ENCODE measurements at places on chromosomes 16 and 17.

- no peak for DNase-seq
Measured at GRCh38 chr16:25006504-25007056, 8.6 kb downstream of the ARHGAP17 start.

- no peak for DNase-seq
Measured at GRCh38 chr16:6728381-6728780, 604.3 kb upstream of the RBFOX1 start.

DNA sequence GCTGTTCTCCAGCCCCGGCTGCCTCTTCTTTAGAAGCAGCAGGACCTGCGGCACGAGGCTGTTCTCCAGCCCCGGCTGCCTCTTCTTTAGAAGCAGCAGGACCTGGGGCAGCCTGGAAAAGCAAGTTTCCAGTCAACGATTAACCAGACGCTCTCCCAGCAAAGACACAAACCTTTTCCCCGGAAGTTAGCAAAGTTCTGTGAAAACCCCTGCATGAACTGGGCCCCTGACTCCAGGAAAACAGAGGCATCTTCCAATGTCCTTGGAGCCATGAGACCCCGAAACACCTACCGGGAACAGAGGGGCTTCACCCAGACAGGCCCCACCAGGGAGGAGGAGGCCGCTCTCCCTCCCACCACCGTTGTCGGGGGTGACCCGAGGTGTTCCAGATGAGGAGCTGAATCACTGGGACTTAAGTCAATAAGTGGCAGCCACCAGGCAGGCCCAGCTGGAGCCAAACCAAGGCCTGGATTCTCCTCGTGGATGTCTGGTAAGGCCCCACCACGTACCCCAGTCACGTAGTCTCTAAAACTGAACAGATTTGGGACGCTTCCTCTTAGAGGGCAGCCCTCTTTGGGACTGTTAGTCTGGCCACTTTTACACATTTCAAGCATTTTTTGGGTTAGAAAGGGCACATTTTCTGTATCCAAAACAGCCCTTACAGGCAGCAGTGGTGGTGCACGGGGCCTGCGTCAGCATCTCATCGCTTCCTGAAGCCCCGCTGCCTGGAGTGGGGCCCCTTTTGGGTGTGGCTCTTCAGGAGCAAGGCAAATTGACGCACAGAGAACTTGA is at the start of gene RPH3AL:
Gene RPH3AL (minus strand): TSS at position 387 of the 792 bp plus-strand sequence. CDS start 25,264 bp downstream, outside the sequence.
- no peak for DNase-seq

DNA sequence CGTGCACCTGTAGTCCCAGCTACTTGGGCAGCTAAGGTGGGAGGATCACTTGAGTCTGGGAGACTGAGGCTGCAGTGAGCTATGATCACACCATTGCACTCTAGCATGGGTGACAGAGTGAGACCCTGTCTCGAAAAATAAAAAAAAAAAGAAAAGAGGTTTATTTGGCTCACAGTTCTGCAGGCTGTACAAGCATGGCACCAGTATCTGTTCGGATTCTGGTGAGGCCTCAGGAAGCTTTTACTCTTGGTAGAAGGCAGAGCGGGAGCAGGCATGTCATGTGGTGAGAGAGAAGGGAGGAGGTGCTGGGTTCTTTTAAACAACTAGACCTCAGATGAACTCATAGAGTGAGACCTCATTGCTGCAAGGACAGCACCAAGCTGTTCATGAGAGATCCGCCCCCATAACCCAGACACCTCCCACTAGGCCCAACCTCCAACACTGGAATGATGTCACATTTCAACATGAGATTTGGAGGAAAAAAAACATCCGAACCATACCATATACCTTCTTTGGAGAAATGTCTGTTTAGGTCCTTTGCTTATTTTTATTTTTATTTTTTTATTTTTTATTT is 10.3 kb upstream of the RMI2 start:
- no peak for DNase-seq

DNA sequence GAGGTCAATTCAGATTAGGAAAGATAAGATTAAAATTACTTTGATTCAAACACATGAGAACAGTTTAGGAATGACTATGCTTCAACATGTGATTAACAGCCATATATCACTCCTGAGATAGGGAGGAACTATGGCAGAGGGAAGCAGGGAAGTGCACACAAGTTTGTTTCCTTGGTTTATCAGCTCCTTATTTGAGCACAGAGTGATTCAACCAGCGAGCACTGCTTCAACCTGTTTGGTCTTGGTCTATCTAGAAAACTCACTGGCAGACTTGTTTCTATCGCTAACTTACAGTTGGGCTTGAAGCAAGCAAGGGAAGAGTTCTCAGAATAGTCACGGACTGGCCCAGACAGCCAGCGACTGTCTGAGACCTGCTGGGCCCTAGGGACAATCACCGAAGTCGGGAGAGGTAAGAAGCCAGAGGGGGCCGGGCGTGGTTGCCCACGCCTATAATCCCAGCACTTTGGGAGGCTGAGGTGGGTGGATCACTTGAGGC is 23.5 kb downstream of the TUBG1 start:
- DNase-seq, result no peak

DNA sequence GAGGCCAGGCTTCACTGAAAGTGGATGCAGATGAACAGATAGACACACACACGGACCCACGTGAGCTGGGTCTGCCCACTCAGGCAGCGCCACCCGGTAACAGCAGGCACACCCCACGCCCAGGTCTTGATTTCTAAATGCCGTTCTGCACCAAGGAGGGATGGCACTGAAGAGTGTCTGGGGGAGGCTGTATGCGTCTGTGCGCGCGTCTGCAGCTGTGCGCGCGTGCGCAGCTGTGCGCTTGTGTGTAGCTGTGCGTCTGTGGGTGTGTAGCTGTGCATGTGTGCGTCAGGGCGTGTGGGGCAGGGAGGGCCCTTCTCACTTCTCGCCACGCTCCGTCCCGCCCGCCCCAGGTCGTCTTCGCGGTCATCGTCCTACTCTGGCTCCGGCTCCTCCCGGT is 15.5 kb upstream of the IL17C start:
- no peak for DNase-seq

DNA sequence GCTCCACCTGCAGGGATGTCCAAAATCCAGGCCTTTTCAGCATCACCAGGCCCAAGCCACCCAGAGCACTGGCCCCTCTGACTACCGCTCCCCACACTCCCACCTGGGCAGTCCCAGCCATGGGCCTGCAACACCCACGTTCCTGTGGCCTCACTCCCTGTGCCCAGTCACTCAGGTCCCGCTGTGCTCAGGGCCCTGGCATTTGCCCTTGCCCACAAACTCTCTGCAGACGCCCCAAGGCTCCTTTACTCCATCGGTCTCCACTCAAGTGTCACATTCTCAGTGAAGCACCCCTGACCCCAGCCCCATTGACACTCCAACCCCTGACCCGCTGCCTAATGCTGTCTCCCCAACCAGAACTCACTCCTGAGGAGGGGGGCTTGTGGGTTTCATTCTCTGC is 23.6 kb downstream of the MPG start:
- DNase-seq, result no peak

DNA sequence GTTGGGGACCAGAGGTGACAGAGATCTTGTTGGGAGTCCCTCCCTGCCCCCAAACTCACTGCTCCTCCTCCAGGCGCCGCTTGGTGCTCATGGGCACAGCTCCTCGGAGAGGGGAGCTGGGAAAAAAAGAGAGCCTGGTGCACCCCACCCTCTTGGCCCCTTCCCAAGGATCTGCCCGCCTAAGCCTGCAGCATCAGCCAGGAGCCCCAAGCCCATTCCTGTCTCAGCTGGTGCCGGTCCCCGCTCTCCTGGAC is 400 bp downstream of the HCFC1R1 start:
- DNase-seq, result no peak

DNA sequence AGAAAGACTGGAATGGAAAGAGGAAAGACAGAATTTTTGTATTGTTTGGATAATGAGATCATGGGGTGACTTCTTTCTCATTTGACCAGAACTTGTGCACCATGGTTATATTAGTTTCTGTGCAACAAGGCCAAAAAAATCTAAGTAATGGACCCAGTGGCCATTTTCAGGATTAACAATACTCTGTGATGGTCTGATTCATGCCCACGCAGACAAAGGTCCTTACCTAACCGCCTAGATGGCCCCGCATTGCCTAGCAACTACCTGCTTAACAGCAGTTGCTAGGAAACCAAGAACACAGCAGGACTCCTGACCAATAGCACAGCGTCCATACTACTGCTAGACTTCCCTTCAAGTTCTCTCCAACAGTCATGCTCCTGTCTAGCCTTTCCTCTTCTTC is 22.4 kb downstream of the MIS12 start:
- no peak for DNase-seq

DNA sequence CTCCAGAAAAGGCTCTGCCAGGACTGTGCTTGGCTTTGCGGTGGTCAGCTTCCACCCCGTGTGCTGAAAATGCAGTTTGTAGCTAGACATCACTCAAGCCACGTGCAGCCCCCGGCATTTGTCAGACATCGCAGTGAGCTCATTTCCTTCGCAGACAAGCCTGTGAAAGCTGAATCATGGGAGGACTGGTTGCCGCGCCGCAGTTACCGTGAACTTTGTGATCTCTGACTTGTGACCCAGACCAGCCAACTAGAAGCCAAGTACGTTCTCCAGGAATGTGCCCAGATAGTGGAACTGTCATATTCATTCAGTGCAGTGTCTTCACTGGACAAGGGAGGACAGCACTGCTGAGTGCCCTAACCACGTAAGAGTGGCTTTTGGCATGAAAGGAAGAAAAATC is 58.1 kb downstream of the NDE1 start:
- no peak for DNase-seq

GRCh38 chr16:73916829-73917594 is 379.6 kb upstream of the PSMD7 start:
- no peak for DNase-seq

- DNase-seq, result no peak
Measured at GRCh38 chr16:70253291-70254106, 1.8 kb upstream of the EXOSC6 start.

DNA sequence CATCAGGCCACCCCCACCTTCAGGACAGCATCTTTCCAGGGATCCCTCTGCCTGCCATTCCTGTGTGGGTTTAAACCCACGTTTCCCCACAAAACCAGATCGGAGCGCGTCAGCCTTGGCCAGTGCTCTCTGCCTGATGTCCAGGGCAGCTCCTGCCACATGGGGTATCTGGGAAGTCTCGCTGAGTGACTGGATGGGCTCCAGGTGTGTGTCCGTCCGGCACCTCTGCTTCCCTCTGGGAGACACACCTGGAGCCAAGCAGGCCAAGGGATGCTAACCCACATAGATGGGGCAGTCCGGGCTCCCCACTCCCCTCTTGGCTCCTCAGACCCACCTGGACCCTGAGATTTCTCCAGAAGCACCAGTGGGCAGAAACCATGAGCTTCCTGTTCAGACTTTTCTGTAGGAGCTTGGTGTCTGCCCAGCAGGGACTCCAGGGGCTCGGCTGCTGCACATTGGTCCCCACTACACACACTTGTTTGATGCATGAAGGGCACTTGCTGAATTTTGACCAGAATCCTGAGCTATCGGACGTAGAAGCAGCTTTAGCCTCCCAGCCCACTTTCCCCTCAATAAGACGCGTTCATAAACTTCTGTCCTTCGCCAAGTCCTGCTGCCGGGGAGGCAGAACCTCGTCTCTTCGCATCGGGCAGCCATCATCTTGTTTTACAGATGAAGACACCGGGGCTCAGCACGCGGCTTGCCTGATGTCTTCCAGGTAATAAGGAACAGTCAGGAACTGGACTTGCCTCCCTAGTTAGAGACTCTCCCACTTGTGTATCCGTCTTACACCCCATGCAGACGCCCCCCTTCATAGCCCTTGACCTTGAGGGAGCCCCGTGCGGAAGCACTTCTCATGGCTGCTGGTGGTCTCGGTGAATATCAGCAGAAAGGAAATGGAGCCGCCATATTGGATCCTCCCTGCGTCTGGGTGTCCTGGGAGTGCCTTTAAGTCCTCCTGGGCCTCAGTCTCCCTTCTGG is 91.6 kb upstream of the ZNF469 start:
- no peak for DNase-seq

DNA sequence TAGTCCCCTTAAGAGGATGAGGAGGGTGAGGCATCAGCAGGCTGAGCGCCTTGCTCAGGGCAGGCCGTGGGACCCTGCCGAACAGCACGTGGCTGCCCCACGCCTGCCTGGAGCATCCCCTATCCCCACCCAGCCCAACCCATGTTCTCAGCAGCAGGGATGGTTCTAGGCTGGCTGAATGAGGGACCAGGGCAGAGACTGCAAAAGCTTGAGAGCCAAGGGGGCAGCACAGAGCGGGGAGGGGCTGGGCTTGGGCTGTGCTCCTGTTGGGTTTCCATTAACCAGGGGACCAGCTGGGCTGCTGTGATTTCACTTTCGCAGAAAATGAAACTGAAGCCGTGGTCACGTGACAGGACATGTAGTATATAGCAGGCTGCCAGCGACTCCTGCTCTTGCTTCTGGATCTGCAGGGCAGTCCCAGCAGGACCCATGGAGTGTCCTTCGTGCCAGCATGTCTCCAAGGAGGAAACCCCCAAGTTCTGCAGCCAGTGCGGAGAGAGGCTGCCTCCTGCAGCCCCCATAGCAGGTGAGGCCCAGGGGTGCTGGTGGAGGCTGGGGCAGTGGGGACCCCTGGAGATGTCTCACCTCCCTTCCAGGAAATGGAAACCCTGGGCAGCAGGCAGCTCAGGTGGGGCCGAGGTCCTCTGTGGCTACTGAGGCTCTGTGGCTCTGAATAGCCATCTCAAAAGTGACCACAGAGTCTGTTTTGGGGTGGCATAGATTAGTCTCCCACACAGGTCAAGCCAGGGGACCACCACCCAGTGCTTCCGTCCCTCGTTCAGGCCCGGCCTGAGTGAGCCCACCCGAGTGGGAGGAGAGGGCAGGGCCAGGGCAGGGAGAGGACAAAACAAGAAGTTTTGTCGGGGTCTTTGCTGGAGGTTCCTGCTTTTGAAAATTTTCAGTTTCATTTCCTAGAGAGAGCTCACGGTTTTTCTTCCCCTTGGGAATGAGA is 2.9 kb downstream of the RNF213 start:
- DNase-seq, result peak; percentile 81

- no peak for DNase-seq
Measured at GRCh38 chr17:35972945-35973332, 8.4 kb downstream of the CCL16 start.

DNA sequence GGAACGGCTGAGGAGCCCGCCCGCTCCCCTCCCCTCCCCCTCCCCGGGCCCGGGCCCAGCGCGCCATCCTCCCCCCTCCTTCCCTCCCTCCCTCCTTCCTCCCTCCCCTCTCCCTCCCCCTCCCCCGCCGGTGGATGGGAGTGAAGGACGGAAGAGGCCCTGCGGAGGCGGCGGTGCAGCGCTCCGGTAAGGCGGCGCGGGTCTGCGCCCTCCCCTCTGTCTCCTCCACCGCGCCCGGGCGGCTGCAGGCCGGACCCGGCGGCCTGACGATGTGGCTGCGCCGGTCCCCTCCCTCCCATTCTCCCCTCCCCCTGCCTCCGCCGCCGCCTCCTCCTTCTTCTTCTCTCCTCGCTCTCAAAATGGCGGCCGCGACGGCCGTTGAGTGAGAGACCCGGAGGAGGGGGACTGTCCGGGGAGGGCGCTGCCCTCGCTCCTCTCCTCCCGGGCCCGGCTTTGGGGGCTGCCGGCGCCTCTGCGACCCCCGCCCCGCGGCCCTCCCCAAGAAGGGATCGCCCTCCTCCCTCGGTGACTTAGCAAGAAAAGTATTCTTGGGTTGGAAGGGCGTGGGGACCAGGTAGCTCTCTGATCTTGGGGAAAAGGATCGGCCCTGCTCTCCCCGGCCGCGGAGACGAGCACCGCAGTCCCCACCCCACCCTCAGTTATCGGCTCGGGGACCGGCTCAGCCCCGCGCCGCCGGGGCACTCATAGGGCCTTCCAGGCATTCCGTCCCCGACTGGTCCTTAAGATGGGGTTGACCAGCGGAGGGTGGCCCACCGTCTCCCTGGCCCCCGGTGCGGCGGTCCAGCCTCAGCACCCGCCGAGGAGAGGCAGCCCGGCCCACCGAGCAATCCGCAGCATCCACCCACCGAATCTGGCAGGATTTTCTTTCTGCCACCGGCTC is 617 bp downstream of the PAFAH1B1 start:
- peak; percentile 77 for DNase-seq

Data from activated T-cell treated with anti-CD3 and anti-CD28 coated beads for 48 hours (primary cell).